Stimulated activated CD4-positive, alpha-beta T cell treated with anti-CD3 and anti-CD28 coated beads, Interleukin-1b, Interleukin-23, amount 100 ng/mL, for 4 hours (primary cell): ENCODE measurements at places on chromosomes 3 and 15.

DNA sequence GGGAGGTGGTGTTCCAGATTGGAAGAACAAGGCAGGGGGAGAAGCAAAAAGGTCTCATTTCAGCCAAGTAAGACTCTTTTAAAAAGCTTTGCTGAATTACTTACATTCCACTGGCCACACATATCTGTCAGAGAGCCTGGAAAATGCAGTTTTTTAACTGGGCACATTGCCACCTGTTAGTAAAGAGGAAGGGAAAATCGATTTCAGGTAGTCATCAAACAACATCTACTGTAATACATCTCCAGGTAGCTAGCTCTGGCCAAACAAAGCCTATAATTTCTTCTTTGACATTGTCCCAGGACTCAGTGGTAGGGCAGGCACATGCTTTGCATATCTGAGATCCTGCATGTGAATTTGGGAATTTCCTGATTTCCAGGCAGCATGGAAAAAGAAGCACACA is 480.7 kb upstream of the SUCLG2 start:
- no peak for DNase-seq

- DNase-seq = no peak
These were observed 19.0 kb downstream of the PCYT1A start for GRCh38 chr3:196268284-196269163.

GRCh38 chr3:50316657-50317242 is 5.8 kb downstream of the HYAL2 start:
- peak; percentile 54 for DNase-seq

GRCh38 chr15:81024936-81025335 is 24.2 kb downstream of the TLNRD1 start:
- no peak for DNase-seq

GRCh38 chr15:90564590-90564989 is 34.9 kb downstream of the CRTC3 start:
- DNase-seq = no peak

GRCh38 chr15:82012908-82013307 is 32.9 kb downstream of the MEX3B start:
- no peak for DNase-seq
